ENCODE measurements at places on chromosomes 2 and 18.

GRCh38 chr2:241030333-241030680 lies 31.9 kb downstream of the SNED1 start:
- no peak for DNase-seq

GRCh38 chr2:32719933-32720716 lies 92.3 kb downstream of the TTC27 start:
- no peak for DNase-seq

- DNase-seq: no peak
These were observed 397.7 kb downstream of the TRIB2 start for GRCh38 chr2:13114391-13114790.

GRCh38 chr2:226413498-226414130 lies 386.0 kb downstream of the IRS1 start:
- no peak for DNase-seq

Measured in activated T-helper 1 cell treated with Interleukin-2 at 50 U/mL for 16 hours (primary cell).